Stimulated activated CD4-positive, alpha-beta T cell treated with anti-CD3 and anti-CD28 coated beads, TNF-alpha, amount 100 ng/mL, for 48 hours (primary cell): ENCODE measurements at places on chromosomes 7 and 10.

DNA sequence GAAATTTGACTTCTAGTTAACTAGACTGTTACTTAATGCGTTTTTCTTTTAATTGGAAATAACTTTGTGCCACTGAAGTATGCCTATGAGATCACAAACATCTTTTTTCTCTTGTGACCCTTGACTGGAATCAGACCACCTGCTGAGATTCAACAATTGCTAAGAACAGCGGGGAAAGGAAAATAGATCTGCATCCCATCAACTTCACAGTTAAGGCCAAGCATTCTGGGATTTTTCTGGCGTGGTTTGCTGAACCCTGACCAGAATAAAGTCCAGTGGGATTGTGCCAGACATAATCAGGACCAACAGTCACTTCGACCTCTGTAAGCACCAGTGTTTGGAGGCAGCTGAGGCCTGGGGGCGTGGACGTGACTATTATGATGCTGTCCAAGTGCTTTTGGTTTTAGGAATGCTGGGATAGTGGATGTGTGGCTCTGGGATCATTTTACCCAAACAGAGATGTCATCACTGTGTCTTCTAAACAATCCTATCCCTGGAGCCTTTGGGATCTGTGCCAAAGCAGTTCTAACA lies 373.3 kb upstream of the PRKCQ start:
- no peak for DNase-seq

DNA sequence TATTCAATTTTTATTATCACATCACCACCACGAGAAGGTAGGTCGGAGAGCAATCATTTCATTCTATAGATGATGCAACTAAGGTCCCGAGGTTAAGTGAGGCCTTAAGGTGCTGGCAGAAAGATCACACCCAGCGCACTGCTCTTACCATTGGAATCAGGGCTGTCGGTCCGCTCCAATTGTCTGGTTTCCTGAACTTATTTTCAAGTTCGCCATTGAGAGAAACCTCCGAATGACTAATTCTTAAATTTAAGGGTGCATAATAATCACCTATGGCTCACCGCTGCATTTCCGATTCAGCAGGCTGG lies 625 bp upstream of the GSTO2 start:
- DNase-seq, result peak; percentile 19

DNA sequence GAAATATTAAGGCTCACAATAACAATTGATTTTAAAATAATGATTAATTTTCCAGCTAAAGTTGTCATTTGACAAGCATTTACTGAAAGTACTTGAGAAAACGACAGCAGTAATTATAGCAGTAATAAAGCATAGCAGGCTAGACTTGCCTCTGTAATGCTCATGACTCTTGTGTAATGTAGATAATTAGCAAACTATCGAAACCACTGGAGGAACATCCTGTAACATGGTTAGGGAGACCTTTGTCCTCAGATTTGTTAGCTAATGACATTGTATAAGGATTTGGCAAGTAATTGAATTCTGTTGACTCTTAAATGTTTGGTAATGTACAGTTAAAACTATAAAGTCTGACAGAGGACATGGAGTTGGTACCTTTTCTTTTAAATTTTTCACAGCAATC lies 24.8 kb downstream of the ARL4A start:
- DNase-seq, result no peak

- DNase-seq, result no peak
Observed at GRCh38 chr7:43750016-43750887, 8.2 kb upstream of the BLVRA start.

DNA sequence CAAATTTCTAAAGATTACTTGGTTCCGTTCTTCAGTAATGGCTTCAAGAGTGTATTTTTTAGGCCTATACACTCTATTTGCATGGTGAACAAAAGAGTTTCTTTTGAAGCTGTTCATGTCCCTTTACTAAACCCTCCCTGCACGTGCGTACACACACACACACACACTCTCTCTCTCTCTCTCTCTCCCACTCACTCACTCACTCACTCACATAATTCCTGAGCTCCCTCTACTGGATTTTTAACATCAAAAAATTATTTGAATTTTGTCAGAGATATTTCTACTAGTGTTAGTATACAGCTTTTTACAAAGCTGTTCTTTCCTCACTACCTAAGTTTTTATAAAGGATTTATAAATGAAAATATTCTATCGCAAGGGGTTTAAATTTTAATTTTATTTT lies 85.9 kb downstream of the UBE3C start:
- no peak for DNase-seq

GRCh38 chr7:122588621-122589020 lies 110.3 kb downstream of the RNF133 start:
- DNase-seq, result no peak

GRCh38 chr7:29105752-29106668 lies 40.3 kb downstream of the CPVL start:
- no peak for DNase-seq

DNA sequence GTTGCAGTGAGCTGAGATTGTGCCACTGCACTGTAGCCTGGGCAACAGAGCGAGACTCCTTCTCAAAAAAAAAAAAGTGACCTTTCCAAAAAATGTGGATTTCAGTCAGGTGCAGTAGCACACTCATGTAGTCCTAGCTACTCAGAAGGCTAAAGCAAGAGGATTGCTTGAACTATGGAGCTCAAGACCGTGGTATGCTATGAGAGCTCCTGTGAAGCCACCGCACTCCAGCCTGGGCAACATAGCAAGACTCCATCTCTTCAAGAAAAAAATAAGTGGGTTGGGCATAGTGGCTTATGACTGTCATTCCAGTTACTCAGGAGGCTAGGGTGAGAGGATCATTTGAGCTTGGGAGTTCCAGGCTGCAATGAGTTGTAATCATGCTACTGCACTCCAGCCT lies 51.1 kb downstream of the TET1 start:
- no peak for DNase-seq

DNA sequence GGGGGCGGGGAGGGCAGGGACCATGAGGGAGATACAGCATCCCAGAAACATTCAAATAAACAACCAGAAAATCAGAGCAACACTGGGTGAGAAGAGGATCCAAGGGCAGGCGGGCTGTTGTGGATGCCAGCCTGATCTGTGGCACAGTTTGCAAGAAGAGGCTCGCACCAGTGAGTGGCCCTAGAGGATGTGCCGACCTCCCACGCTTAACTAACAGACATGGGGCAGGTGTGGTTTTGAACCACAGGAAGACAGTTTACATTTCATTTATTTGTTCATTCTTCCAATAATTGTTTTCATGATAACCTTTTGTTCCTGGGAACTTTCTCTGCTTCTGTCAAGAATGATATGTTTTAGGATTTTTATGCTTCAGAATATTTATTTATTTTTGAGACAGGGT lies 115.6 kb downstream of the ZNF248 start:
- DNase-seq, result no peak

DNA sequence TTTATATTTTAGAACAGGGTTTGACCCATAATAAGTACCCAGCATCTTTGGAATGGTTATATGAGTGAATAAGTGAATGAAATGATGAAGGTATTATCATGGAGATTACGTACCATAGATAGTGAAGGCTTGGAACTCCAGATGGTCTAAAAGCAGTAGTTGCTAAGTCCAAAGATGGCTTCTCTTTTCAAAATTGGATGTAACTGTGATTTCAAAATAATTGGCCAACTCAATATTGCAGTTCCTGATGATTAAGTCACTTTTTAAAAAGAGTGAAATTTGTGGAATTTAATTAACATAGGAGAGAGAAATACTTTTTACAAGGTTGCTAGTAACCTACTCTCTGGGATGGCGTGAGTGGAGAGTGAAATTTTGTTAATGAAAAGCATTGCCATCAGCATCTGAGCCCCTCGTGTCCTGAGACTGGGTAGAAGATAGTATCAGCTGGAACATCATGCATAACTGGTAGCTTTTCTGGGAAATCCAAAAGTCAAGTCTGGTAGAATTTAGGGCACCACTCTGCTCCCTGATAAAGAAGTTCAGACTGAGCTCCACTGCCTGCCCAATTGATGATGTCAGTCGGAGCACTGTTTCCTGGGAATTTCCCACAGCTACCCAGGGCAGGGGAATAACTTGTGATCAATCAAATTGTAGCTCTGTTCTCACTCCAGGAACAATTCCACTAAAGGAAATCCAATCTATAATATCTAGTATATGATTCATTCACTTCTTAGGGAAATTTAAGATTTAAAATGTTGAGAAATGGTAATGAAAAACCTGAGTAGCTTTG lies 3.2 kb downstream of the GPR141 start:
- no peak for DNase-seq

DNA sequence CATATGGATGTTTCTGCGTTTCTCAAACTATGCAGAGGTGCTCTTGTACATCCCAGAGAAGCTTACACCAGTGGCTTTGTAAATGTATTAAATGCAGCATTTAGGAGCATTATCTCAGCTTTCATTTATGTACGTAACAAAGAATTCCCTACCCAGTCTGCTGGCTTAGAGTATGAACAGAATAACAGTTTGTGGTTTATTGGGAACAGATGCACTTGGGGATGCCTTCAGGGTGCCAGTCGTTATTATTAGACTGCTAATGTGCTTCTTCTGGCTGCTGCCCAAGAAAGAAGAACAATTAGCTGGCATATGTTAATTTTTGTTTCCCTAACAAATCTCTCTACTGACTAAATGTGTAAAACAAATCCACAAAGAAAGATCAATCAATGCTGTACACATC lies 241.9 kb downstream of the FOXP2 start:
- DNase-seq, result no peak

- DNase-seq, result no peak
Observed at GRCh38 chr10:71777213-71777985, 4.1 kb upstream of the VSIR start.

DNA sequence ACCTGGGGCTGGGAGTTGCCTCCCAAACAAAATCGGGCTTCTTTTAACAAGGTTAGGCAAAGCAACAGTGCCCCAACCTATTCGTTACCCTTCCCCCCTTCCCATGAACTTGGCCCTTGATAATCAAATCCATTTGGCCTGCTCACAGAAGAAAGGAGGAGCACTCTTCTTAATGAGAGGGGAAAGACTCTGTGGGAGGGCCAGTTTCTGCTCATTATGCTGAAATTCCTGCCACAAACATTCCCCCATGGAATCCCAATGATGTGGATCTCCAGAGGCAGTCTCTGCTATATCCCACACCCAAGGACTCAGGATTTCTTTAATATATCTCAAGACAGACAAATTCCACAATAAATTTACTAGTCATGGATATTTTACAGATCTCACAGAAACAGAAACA lies 43.0 kb downstream of the LSM5 start:
- no peak for DNase-seq

- no peak for DNase-seq
Observed at GRCh38 chr10:29900865-29901264, 158.5 kb downstream of the JCAD start.

DNA sequence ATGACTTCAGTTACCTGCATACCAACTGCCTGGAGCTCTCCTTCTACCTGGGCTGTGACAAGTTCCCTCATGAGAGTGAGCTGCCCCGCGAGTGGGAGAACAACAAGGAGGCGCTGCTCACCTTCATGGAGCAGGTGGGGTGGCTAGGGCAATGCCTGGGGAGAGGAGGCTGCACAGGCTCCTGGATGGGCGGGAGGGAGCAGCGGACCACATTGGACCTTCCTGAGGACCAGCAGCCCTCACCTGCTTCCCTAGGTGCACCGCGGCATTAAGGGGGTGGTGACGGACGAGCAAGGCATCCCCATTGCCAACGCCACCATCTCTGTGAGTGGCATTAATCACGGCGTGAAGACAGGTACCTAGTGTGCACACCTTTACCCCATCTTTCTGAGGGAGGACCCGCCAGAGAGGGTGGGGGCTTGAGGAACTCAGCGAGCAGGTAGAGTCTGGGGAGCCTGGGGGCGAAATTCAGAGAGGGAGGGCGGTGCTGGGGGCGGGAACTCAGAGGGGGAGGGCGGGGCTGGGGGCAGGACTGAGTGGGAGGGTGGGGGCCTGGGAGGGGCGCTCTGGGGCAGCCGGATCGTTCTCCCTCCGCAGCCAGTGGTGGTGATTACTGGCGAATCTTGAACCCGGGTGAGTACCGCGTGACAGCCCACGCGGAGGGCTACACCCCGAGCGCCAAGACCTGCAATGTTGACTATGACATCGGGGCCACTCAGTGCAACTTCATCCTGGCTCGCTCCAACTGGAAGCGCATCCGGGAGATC lies 9.0 kb downstream of the AEBP1 start:
- no peak for DNase-seq

DNA sequence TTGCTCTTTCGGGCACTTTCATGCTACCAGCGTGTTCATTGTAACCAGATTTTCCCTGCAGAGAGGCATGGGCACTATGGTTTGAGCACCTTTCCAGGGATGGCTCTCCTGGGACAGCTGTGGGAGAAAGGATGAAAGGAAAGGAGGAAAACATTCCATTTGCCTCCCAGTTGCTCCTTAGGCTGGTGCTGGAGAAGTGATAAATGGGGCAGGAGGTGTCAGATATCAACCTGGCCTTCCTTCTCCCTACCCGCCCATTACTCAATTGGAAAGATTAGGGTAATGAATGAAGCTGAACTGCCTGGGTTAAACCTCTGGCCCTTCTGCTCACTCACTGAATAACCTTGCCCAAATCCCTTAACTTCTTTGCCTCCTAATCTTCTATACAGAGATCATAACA lies 228.4 kb downstream of the PLXNA4 start:
- no peak for DNase-seq

DNA sequence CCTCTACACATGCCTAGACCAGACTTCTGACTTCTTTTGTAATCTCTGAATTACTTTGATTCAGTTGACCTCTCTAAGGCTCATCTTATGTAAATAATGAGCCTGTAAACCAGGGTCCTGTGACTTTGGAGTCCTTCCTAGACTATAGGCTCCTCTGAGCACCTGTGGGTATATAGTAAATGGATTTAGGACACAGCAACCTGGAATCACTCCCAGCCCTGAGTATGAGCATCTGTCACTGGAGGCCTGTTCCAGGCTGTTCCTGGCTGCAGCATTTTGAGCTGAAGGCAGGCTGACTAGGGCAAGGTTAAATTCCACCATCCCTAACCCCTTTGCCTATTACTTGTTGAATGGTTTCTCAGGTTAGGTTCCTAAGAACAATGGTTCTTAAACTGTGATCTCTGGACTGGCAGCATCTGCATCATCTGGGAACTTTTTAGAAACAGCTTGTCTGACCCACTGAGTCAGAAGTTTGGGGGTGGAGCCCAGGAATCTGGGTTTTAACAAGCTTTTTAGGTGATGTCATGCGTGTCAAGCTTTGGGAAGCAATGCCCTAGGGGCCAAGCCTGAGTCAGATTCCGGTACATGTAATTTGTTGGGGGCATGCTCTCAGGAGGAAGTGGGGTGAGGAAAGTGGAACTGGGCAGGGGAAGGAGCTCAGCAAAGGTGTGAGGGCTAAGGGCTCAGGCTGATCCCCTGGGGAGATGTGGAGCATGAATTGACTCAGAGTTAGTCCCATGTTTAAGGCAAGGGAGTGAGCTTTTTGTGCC lies 28.2 kb downstream of the MINDY4 start:
- no peak for DNase-seq
